ENCODE measurements at places on chromosomes 2 and 18.

- no peak for DNase-seq
These were observed 99.2 kb downstream of the SMAD7 start for GRCh38 chr18:48851599-48851960.

DNA sequence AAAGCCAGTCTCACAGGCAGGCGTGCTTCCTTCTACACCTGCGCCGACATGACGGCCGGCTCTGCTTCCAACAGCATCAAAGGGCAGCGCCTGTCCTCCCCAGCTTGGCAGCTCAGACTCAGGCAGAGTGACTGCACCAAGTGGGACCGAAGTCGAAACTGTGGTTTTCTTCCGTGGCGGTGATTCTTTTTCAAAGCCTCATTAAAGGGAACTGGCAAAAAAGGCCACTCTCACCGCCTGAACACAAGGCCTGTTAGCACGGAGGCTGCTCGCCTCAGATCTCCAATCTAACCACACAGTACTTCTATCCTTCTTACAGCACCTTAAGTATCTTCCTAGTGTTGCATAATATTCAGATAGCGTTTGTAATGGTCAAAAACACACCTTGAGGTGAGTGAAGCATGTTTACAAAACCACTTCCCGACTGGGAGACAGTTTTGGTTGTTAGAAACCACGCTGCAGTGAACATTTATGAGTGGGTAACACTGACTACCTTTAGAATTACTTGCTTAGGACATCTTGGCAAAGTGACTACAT, 236.4 kb downstream of the HDAC4 start:
- no peak for DNase-seq

DNA sequence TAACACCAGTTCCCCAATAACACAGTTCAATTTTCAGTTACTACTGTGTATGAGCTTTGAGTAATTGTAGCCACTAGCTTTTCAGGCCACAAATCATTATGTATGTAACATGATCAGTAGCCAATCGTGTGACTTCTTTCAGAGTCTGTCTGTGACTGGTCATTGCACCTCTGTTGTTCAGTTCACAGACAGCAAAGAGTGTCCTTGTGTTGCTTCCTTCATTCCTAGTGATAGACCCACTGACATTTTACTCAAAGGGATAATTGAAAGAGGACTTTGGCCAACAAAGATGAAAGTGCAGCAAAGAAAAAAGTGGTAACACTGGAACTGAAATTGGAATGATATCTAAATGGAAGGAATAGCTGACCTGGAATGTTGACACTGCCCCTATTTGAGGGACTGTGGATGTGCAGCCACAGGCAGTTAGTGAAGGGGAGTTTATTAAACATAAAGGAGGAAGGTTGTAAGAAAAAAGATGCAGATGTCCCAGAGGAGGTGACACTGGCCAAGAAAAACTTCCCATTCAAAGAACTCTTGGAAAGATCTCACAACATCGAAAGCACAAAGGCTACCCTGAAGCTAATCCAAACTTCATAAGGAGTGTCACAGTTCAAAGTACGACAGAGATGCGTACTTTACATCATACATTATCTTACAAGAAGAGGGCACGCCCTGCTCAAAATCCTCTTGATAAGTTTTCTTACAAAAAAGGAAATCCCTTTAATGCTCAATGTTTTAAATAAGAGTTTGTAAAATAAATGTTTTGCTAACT, 19.3 kb downstream of the TTC39C start:
- DNase-seq, result no peak

GRCh38 chr2:53739032-53739431, 28.6 kb upstream of the CHAC2 start:
- DNase-seq, result no peak

DNA sequence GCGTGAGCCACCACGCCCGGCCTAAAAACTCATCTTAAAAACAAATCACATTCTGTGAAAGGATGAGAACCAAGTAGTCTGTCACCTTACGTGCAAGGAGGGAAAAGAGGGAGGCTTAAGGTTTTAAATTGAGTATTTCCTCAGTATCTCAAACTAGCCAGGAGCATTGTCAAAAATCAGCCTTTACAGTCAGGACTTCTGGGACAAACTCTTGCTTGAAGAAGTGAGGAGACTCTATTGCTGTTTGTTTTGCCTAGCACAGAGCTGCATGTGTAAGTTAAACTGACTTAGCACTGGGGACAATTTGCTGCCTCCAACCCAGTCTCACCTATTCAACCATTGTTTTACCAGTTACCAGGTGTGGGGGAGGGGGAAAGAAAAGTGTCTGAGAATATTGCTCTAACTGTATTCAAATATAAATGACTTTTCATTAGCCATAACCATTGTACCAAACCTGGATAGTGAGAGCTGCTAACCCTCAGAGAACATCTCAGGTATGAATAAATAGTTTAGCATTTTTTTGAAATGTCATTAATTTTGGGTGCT, 3.6 kb downstream of the INO80D start:
- no peak for DNase-seq

- no peak for DNase-seq
These were observed 51.3 kb downstream of the GTF2A1L start for GRCh38 chr2:48668992-48669391.

DNA sequence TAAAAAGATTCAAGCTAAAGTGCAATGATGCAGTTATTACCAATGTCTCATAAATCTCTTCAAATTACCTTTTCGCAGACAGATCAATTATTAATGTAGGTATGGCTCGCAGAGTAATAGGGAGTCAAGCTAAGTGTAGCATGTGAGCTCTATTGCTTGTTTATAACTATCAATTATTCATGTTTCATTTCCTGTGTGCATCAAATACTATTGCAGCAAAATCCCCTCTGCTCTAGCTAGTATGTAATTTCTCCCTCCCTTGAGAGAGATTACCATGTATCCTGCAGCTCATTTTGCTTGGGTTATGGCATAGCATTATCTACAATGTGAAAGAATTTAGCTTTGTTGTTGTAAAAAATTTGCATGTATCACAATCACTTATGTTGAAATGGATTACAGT, 65.6 kb upstream of the SCN1A start:
- DNase-seq, result no peak

DNA sequence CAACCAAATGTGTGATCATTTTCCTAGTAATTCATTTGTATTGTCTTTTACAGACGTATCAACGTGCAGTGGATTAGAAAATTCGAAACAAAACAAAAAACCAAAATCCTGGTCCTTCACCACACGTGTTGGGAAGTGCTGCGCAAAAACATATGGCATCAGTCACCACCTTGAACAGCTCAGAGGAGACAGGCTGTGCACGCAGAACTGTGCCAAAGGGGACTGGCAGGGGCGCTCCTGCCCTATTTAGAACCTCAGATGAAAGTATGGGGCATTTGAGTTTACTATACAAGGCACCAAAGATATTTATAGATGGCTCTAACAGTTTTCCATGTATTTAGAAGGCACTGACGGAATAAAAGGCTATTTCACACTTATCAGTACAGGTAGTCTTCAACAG, 42.3 kb downstream of the NOL10 start:
- no peak for DNase-seq

GRCh38 chr18:33128581-33128980, 311.9 kb downstream of the CCDC178 start:
- DNase-seq, result no peak

DNA sequence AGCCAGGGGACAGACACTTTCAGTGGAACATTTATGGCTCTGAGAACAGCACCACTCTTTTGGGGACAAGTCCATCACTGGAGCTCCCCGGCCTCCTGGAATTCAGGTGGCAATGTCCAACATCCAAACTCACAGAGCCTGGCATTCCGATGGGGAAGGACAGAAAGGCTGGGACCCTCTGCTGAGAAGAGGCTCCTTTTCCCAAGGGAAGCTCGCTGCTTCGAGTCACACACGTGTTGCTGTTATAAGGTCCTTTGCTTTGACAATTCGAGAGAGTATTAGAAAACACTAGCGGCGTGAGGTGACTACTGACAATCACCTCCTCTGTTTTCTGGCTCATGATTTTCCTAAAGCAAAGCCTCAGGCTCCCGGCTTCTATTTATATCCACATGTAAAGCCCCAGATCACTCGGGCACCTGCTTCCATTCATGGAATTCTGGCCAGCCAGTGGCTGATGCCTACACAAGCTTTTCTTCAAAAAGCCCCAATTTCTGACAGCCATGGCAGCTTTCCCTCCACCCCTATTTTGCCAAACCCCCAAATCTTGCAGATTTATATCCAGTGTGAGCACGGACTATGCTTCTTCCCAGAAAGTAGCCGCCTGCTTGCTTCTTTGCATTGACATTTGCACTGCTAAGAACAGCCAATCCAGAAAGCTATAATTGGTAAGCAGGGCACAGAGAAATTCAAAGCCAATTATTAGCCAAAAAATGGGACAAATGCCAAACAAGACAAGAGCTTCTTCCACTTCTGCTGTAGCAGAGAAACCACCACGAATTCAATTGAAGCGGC, 67.3 kb downstream of the NDUFA10 start:
- DNase-seq, result no peak

GRCh38 chr2:108944601-108945331, 44.3 kb downstream of the EDAR start:
- DNase-seq, result no peak

GRCh38 chr2:167401309-167401708, 513.0 kb downstream of the XIRP2 start:
- no peak for DNase-seq

DNA sequence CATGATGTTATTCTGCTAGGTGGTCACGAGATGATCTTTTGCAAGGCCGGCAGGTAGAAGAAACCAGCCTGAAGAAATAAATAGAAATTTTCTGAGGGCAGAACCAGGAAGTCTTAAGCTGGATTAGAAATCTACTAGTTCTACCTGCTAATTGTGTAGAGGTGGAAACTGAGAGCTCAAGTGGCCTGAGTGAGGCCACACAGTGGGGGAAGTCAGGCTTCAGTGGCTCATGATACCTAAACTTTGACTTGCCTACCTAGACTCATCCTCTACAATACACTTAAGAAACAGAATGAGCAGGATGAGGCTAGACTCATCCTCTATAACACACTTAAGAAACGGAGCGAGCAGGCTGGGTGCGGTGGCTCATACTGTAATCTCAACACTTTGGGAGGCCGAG, 134.9 kb upstream of the NDUFV2 start:
- DNase-seq, result no peak

DNA sequence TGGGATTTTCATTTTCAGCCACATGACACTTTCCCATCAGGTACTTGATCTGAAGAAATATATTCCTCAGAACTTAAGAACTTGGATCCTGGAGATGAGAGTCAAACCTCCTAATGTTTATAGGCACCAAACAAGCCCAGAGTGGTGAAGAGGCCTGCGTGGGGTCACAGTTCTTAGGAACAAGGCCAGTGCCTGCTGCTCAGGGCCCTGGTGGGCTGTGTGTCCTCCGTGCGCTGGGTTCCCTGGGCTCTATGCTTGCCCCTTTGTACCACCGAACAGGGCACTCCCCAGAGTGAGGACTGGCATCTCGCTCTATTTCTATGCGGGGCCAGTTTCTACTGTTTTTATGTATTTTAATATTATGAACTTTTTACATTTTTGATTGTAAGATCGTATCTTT, 76.0 kb upstream of the RBM44 start:
- no peak for DNase-seq

DNA sequence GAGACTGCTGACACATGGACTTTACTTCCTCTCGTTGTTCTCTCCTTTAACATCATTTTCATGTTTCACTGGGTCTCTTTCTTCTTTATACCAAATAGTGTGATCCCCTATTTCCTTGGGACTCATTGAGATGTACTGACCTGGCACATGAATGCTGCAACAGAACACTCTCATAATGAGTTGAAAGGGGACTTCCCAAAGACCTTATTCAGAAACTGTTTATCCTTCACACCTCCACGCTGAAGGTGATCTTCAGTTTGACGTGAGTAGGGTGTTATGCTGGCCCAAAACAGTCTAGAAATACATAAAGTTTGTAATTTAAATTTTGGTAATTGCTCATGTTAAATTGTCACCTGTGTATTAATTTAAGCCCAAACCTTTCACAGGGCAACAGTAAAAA, 1096.8 kb upstream of the GYPC start:
- no peak for DNase-seq

- DNase-seq, result no peak
These were observed 309.7 kb downstream of the PLCL1 start for GRCh38 chr2:198114064-198114463.

- DNase-seq, result no peak
These were observed 14.1 kb upstream of the FABP1 start for GRCh38 chr2:88141952-88142351.

- DNase-seq, result peak; percentile 68
These were observed 246.8 kb upstream of the TNP1 start for GRCh38 chr2:217106650-217107014.

DNA sequence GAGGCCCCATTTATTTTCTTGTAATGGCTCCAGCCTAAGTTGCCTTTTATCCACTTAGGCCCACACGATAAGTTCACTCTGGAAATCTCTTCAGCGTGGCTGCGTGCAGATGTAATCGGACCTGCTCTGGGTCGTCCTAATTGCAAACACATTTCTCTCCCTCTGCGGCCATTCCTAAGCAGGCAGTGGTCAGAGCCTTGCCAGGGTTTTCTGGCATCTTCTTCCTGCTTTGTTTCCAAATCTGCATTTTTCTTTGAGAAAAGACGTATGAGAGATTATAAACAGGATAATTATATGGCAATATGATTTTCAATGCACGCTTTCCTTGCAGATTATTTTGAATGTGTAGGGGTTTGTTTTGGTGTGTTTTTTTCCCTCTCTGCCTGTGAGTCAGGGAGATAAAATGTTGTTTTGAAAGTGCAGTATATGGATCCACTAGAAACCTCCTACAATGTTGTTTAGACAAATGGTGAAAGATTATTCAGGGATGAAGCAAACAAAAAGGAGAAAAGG, 239.4 kb upstream of the TANK start:
- peak; percentile 71 for DNase-seq

DNA sequence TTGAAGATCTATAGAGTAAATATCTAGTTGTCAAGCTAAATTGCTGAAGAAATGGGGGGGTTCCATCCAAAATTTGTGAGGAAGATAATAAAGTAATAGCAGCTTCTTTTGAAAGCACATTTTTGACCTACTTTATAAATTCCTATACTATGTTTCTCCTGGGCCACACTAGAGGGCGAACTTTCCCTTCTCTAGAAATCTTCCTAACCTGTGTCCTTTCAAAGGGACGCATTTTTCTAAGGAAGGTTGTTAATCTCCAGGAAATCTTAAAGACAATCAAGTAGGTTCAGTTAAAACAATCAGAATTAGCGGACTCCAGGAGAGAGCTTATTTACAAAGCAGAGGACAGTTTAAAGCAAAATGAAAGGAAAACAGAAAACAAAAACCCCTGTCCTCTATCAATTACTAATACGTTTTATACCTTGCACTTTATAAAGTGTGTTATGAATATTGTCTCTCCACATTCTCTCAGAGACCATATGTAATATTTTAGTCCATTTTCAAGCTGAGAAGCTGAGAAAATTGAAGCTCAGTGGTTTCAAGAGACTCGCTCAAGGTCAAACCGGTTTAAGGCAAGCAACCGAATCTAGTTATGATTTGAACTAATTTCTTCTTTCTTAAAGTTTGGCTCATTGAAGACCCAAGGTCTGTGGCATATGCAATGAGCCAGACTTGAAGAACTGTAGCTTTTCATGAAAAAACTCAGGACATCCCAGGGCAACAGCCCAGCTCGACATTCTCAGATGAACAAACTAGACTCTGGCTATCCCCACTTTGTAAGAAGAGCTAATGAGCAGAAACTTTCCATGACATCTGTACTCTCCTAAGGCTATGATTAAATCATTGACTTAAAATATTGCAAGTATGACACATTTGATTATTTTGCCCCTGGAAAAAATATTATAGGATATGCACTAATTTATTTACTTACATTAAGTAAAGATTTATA, 273.6 kb downstream of the PAX3 start:
- peak; percentile 19 for DNase-seq

Data from LHCN-M2 (cell line).